ENCODE measurements at places on chromosomes 1 and 21.

DNA sequence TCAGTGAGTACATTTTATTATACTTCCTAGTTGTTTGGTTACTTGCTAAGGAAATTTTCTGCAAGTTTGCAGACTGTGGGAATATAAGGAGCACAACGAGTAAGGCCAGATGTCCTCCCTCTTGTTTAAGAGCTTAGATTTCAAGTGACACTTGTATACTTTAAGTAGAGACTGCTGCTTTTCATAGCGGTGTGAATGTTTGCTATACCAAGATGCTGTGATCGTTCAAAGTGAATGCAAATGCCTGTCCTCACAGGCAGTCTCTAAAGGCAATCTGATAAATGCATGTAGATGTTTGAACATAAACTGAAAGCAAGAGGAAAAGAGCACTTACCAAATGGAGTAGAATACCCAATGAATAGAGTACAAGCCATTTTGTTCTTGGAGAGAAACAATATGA, 226.4 kb downstream of the NRIP1 start:
- DNase-seq: no peak

DNA sequence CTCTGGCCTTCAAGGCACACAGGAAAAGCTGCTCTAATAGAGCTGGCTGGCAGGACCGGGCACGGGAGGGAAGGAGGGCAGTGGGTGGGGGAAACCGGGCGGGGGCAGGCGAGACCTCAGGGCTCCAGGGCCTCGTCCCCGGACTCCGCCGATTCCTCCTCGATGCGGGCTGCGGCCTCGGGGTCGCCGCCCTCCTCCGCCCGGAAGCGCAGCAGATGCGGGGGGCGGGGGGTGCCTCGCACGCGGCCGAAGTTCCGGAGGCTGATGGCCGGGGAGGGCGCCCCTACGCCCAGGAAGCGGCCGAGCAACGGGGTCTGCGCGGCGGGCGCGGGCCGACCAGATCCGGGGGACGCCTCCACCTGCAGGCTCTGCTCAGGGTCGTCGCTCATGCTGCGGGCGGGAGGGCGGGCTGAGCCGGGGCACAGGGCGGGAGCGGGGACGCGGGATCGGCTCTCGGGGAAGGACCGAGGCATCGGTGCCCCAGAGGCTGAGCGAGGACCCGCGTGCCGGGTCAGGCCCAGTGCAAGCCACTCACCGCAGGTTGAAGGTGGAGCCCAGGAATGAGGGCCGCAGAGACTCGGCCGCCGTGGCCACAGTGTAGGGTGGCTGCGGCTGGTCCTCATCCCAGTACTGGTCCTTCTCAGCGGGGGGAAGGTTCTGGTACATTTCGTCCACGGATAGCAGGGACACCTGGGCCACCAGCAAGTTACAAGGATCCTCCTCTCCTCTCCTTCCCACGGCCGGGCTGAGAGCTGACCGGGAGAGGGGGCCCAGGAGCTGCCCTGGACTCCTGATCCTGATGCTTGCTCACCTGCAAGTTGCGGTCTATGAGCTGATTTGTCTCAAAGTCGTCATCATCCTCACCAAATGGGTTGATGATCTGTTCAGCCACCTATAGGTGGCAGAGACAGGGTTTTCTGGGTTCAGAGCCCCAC, 3.6 kb downstream of the BEST4 start:
- DNase-seq: no peak

DNA sequence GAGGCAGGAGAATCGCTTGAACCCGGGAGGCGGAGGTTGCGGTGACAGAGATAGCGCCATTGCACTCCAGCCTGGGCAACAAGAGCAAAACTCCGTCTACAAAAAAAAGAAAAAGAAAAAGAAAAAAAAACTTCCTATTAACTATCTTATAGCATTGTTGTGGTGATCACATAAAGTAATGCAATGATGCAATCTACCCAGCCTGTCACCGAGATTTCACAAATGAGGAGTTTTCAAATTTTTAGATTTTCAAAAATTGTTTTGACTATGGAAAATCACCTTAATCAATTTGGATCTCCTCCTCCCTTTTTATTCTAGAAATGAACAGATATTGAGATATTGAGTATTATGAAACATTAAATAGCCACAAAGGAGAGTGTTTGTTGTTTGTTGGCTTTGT, 8.0 kb downstream of the FMO5 start:
- no peak for DNase-seq

- no peak for DNase-seq
These were observed 123.6 kb downstream of the PEX14 start for GRCh38 chr1:10598389-10598702.

DNA sequence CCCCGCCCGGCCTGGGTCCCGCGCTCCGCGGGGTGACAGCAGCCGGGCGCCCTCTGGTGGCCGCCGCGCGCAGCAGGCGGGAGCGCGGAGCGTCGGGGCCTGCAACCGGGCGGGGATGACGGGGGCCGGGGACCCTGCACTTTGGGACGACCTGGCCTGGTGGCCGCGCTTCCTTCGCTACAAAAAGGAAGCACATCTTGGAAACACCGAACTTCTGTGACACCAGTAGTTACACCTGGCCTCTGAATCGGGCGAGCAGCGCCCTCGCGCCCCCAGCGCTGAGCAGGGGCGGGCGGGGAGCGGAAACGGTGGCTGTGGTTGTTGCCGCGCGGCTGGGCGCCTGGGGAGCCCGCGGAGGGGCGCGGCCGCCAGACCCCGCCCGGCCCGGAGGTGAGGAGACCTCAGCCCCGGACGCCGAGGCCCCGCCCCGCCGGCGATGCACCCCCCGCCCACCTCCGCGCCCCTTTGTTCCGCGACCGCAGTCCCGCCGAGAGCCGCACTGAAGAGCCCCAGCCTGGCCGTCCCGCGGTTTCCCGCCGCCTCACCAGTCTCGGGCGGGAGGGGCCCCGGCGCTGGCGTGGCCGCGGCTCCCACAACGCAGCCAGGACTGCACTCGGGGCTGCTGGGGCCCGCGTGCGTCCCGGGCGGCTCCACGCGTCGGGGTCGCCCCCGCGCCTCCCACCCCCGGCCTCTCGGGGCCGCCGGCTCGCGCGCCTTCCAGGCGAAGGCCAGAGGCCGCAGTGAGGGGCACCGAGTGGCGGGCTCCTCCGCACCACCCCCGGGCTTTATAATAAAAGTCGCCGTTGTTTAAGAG, 59.3 kb downstream of the H3-3A start:
- DNase-seq: peak; percentile 11

DNA sequence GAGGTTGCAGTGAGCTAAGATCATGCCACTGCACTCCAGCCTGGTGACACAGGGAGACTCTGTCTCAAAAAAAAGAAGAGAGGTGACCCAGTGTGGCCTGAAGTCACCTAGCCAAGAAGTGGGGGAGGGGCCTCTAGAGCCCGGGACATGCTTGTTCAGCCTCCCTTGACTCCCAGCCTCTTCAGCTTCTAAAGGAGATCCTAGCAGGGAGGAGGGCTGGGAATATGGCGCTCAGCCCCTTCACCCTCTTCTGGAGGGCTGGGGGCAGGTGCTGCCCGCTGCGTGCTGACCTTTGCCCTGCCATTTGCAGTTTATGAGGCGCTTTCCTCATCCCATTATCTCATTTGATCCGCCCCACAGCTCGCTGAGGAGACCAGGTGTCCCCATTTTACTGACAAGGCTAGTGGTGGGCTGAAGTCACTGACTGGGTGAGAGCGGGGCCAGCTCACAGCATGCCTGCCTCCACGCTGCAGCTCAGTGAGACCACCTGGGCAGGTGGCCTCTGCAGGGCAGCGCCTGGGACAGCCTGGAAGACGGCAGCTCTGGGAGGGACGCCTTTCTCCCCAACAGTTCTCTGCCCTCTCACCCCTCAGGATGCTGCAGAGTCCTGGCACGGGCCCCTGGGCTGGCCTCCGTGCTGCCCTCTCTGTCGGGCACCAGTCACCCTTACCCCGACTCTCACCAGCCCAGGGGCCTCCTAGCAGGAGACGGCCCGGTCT, 7.5 kb downstream of the ELF3 start:
- peak; percentile 50 for DNase-seq

DNA sequence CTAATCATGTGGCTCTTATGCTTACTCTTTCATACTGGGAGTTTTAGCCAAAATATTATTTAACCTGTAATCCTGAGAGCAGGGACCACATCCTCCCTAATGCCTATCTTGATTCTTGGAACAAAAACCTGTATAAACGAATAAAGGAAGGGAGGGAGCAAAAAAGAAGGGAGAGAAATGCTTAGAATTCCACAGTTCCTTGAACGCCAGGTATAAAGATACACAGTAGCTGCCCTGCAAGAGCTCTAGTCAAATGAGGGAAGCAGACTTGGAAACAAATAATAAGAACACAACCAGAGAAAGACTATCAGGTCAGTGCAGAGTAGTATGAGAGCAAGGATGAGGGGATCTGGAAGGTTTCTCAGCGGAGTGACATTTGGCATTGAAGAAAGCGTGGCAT, 116.3 kb downstream of the SLC30A10 start:
- no peak for DNase-seq

DNA sequence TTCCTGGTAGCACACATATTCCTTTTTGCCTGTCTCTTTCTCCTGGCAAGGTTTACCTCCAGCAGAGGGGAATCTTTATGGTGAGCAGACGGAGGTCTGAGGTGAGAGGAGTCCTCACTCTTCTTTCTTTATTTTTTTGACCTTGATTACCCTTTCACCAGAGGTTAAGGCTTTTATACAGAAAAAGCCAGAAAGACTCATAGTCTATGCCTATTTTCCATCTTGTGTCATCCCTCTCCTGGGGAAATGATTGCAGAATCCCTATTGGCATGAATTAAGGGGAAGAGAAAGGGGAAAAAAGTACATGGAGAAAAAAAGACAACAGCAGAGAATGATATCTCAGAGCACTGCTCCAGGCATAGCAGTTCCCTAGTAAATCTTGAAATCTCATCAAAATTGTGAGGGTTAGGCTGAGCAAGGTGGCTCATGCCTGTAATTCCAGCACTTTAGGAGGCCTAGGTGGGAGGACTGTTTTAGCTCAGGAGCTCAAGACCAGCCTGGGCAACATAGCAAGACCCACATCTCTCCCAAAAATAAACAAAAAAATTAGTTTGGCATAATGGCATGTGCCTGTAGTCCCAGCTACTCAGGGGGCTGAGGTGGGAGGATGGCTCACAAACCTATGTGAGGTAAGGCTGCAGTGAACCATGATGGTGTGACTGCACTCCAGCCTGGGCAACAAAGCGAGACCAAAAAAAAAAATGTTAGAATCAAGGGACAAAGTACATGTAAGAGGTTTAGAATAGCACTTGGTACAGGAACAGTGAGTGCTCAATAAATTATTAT, 1.2 kb upstream of the XPR1 start:
- DNase-seq: no peak

- DNase-seq: no peak
These were observed 70.0 kb downstream of the TRABD2B start for GRCh38 chr1:47927165-47927564.

GRCh38 chr1:32321712-32322291, 14.2 kb downstream of the MARCKSL1 start:
- DNase-seq: no peak

GRCh38 chr21:14926186-14926585, 138.6 kb downstream of the NRIP1 start:
- no peak for DNase-seq

- no peak for DNase-seq
These were observed 6.5 kb upstream of the CCDC27 start for GRCh38 chr1:3745590-3746381.

GRCh38 chr1:34858901-34859445, 576 bp downstream of the SMIM12 start:
- DNase-seq: no peak

DNA sequence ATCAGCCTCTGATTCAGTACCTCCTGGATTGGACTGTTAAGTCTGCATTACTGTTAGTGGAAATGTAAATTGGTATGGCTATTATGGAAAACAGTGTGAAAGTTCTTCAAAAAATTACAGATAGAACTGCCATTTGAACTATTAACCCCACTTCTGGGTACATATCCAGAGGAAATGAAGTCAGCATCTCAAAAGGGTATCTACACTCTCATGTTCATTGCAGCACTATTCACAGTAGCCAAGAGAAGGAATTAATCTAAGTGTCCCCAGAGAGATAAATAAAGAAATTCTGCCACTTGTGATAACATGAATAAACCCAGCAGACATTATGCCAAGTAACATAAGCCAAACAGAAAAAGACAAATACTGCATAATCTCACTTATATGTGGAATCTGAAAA, 676.0 kb downstream of the PLA2G4A start:
- no peak for DNase-seq

GRCh38 chr21:23543333-23543732, 2063.9 kb downstream of the MRPL39 start:
- DNase-seq: no peak

GRCh38 chr1:61253912-61254633, 171.7 kb downstream of the NFIA start:
- DNase-seq: no peak

DNA sequence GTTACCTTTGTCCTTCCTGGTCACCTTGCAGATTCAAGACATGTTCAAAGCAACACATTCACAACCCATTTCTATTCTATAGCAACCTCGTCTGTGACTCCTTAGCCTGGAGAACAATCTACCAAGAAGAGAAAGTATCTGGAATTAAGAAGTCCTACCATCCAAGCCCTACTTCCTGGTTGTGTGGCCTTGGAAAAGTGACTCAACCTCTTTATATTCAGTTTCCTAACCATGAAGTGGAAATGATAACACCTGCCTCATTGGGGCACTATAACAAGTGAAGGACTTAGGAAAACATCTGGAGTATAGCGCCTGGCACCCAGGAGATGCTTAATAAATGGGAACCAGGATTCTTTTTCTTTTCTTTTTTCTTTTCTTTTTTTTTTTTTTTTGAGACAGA, 36.5 kb upstream of the SRRM1 start:
- DNase-seq: no peak

DNA sequence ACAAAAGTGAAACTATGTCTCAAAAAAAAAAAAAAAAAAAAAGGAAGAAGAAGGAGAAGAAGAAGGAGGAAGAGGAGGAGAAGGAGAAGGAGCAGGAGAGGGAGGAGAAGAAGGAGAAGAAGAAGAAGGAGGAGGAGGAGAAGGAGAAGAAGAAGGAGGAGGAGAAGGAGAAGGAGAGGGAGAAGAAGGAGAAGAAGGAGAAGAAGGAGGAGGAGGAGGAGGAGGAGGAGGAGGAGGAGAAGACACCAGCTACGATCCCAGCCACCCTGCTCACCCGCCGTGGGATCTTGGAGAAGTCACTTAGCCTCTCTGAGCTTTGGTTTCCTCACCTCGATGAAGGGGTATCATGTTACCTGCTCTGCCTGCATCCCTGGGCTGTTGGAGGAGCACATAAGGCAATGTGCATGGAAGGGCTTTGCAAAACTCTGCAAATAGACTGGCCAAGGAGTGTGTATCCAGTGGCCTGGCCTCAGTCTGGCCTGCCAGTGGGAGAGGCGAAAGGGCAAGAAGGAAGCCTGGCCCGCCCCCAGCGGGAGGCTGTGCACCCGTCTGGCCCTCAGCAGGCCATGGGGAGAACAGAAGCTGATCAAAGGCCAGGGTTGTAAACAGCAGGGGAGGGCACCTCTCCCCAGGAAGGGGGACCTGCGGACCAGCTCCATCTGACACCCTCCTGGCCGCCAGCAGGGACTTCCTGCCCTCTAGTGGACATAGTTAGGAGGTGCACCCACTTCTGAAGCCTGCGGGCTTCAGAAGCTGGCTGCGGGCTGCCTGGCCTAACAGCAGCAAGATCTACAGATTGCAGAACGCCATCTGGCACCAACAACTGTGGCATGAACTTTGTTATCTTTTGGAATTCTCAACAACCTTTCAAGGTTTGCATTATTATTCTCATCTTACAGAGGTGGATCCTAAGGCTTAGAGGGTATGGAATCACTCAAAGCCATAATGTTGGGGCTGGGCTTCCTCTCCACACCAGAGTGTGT, 19.2 kb upstream of the CDK18 start:
- DNase-seq: peak; percentile 69

- DNase-seq: no peak
These were observed 63.9 kb downstream of the CSMD2 start for GRCh38 chr1:34101151-34101550.

GRCh38 chr1:172973424-172973823, 77.3 kb downstream of the TNFSF18 start:
- no peak for DNase-seq

GRCh38 chr1:110035236-110035752, 870 bp downstream of the STRIP1 start:
- DNase-seq: peak; percentile 6
